H9 (cell line): ENCODE measurements at places on chromosomes 7 and 10. TPM values are rescaled to one million over a fixed set of nuclear protein-coding genes. Genes with fewer than 3 reads are reported as not detected.

Gene PON3
- not detected in 2 replicates for total RNA-seq

DNA sequence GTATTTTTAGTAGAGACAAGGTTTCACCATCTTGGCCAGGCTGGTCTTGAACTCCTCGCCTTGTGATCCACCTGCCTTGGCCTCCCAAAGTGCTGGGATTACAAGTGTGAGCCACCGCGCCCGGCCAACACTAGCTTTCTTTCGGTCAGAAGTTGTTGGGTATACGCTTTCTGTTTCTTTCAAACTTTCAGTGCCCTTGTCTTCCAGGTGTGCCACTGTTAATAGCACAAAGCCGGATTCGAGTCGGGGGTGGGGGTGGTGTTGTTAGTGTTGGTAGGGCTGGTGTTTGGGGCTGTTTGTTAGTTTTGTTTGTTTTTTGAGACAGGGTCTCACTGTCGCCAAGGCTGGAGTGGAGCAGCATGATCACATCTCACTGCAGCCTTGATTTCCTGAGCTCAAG lies 33.8 kb upstream of the NANOS1 start:
- H3K27ac ChIP-seq: no peak overlapping the region
- no peak overlapping the region for H3K4me3 ChIP-seq

Gene FBXW4
- total RNA-seq: 40.6 and 41.6 TPM in 2 replicates

Gene ZFYVE27
- total RNA-seq: 32.2 and 33.2 TPM in 2 replicates

DNA sequence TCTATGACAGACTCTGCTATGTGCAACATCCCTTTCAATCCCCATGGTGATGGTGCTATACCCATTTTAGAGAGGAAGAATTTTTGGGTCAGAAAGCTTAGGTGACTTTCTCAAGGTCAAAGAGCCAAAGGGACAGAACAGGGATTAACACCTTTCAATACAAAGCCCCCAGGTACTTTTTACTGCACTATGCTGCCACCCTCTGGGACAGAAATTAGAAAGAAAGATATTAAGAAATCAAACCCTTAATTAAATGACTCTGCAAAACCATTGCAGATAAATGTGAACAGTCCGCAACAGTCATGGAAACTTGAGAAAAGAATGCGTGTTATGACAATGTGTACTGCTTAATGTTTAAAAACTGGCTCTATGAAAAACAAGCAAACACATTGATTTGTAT lies 673.7 kb downstream of the MAGI2 start:
- no peaks in the 10 kb centered on the region for H3K27me3 ChIP-seq
- H3K4me1 ChIP-seq: no peaks in the 10 kb centered on the region; the same call in 1 of the 2 replicates
- no peak overlapping the region for H3K27ac ChIP-seq
- no peak for DNase-seq
- no peak overlapping the region for H3K4me3 ChIP-seq
- no peaks in the 10 kb centered on the region for H3K36me3 ChIP-seq

Gene LRMDA
- total RNA-seq: 1.8 and 2.1 TPM in 2 replicates

- H3K4me3 ChIP-seq: no peak overlapping the region
- peaks cover 89% of the 10 kb centered on the region for H3K36me3 ChIP-seq
- H3K27me3 ChIP-seq: no peaks in the 10 kb centered on the region
- H3K4me1 ChIP-seq: no peaks in the 10 kb centered on the region
- no peak overlapping the region for H3K27ac ChIP-seq
These were observed 991 bp downstream of the ANKRD61 start for GRCh38 chr7:6032167-6032566.

- no peaks in the 10 kb centered on the region for H3K4me1 ChIP-seq
- H3K27ac ChIP-seq: no peak overlapping the region
- no peak for DNase-seq
- H3K4me3 ChIP-seq: no peak overlapping the region
- H3K27me3 ChIP-seq: no peaks in the 10 kb centered on the region
These were observed 46.9 kb downstream of the AP3M1 start for GRCh38 chr10:74103560-74104258.

- H3K36me3 ChIP-seq: no peaks in the 10 kb centered on the region
- no peak overlapping the region for H3K4me3 ChIP-seq
- no peak for DNase-seq
- no peaks in the 10 kb centered on the region; the same call in 1 of the 2 replicates for H3K4me1 ChIP-seq
- H3K27me3 ChIP-seq: no peaks in the 10 kb centered on the region
These were observed 66.8 kb upstream of the CYP26C1 start for GRCh38 chr10:92993699-92994272.
